ENCODE measurements at places on chromosomes 11 and 22.

DNA sequence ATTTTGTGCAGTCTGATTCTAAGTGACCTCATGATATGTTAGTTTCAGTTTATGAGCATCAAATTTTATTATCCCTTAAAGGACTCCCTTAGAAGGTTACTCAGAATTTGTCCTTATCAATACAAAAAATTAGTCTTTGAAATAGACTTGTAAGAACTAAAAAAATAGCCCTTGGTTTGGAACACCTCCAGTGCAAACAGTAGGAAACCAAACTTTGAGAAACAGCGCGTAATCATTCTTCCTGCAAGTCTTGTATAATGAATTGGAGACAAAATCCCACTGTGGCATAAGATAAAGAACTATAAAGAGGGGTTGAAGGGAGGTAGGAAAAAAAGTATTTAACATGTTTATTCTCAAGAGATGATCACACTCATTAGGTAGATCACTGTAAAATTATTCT is 10.8 kb upstream of the MSANTD4 start:
- no peak for DNase-seq

DNA sequence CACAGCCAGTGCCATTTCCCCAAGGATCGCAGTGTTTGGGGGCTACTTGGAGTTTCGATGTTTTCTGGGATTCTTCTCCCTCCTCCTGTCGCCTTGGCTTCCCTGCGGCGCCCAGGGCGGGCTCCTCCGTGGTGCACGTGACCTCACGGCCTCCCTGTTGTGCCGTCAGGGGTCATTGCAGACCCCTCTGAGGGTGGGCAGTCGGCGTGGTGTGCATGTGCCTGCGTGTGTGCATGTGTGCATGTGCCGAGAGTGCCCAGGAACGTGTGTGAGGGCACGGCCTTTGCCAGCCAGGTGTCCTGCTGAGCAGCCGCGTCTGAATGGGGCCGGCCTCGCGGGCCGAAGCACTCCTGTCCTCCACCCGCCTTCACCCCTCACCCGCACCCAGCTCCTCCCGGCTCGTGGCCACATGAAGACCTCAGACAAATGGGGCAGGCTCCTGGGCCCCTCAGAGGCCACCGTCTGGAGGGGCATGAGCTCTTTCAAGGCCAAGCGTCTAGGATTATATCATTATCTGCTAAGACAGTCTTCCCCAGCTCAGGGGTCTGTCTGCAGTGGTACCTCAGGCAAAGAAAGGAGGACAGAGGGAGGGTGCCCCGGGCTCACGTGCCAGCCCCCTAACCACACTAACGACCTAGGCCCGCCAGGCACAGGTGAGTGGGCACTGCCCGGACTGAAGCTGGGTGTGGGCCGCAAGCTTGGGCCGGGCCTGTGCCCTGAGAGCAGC is 9.4 kb upstream of the MRPL23 start:
- no peak for DNase-seq

GRCh38 chr11:1499899-1500298 is 13.3 kb upstream of the MOB2 start:
- no peak for DNase-seq

DNA sequence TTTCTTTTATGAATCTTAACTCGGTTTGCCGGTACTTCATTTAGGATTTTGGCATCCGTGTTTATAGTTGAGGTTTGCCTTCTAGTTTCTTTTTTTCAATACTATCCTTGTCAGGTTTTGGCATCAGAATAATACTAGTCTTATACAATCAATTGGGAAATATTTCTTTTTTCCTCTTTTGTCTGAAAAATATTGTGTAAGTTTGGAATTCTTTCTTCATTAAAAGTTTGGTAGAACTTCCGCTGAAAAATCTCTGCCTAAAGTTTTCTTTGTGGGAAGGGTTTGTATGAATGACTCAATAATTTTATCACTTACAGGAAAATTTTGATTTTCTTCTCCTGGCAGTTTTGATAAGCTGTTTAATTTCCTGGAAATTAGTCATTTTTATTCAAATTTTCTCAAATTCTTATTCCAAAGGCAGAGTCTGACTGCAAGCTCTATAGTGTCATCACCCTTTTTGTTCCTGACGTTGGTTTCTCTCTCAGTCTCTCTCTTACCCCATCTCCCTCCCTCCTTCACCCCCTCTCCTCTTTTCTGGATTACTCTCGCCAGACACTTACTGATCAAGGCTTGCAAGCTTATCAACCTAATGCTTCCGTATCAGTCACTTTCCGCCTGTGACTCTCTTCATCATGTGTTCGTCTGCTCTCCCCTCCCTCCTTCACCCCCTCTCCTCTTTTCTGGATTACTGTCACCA is 555.7 kb downstream of the TBC1D22A start:
- DNase-seq, result no peak

DNA sequence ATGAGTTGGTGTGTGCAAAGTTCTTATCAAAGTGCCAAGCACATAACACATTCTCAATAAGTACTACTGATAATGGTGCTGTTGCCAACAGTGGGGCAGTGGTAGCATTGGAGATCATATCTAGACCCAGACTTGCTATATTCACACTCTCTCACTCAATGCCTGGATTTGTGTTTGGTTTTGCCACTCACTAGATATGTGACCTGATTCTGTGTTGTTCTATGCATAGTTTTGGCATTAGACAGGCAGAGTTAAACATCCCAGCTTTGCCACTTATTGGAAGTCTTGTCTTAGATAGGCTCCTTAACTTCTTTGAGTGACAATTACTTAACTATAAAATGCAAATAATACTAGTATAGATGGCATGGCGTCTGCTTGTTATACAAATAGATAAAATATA is 642.6 kb upstream of the CCDC179 start:
- no peak for DNase-seq

DNA sequence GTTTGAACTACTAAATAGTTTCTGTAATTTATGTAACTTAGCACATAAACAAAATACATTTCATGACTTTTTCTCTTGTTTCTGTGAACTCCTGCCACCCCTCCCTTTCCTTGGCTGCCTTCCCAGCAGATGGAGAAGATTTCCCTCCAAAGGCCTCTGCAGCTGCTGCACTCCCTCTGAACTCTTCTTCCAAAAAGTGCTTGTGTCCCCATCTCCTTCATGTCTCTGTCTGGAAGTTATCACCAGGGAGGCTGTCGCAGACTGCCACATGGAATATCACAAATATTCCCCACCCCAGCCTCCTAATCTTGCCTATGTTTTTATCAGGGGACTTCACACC is 1068.3 kb downstream of the OPCML start:
- DNase-seq, result no peak

DNA sequence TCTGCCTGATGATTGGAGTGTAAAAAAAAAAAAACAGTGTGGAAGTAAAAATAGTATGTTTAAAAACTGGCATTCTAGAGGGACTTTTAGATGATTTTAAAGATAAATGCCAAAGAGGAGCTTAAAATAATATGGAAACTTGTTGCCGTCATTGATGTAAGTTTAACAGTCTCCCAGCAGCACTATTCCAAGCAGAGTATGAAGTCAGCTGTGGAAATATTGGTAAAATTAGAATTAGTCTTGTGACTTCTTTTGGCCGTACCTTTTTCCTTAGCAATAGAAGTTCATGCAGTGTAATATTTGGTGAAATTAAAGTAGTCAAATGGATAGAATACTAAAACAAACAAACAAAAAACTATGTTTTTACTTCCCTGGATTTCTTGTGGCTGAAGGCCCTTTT is 134.9 kb downstream of the METTL15 start:
- DNase-seq, result no peak

GRCh38 chr22:42327462-42328129 is 57.1 kb upstream of the TCF20 start:
- DNase-seq, result no peak

GRCh38 chr11:2730272-2731129 is 30.7 kb upstream of the KCNQ1OT1 start:
- DNase-seq, result no peak

DNA sequence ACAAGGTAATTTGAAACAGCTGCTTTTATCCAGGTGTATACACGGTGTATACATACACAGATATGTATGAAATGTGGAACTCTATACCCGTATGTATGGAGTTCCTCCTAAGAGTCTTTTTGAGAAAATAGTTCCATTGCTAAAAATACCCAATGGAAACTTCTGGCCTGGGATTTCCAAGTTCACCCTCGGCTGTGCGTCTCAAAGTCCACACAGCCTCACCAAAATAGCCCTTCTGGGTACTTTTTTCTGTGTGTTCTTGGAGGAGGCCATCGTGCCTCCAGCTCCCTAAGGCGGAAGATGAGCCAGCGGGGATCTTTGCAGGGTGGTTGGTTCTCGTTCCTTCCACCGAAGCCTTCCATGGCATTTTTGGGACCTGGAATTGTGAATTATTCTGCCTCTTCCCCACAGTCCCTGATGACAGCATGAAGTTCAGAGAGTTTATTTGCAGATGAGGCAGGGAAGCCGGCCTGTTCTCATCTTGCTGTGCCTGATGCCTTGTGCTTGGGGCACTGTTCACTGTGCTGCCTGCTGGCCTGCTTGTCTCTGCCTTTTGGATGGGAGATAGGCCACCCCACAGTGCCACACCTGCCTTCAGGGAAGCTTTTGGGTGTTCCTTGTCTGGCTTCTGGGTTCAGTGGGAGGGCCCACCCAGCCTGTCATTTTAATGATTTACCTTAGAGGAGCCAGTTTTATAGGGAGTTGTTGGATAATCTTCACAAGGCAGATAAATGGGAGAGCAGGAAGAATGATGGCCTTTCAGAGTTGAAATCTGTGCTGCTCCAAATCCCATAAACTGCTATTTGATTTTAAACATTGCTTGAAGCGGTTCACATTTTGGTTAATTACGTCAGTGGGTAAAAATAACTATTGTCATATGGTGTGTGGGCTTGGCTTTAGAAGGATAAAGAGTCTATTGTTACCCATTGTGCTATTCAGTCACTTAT is 112.7 kb upstream of the OR4B1 start:
- no peak for DNase-seq

DNA sequence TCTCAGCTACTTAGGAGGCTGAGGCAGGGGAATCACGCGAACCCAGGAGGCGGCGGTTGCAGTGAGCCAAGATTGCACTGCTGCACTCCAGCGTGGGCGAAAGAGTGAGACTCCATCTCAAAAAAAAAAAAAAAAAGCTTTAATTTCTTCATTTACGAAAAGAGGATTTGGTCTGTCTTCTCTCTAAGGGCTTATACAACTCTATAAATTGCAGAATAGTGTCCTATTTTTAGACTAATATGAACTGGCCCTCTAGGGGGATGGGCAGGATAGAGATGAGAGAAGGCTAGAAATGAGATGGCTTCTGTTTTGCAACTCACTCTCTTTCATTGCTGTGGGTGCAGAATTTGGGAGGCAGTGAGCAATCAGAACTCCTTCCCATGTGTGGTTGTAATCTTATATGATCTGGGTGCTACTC is 11.3 kb downstream of the MAML2 start:
- no peak for DNase-seq

DNA sequence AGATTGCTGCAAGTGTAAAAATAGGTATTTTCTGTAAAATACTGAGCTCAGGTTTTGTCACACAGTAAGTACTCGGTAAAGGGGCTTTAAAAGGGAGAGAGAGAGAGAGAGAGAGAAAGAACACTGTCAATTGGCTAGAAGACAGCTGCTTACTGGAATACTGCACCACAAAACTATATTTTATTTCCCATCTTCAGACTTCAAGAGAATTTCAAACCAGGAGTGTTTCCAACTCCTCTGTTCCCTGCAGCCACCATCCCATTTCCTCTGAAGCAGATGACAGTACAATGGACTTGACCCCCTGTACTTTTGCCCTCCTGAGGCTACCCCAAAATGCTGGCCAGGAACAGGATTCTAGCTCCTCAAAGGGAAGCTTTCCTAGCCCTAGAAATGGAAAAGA is 89.7 kb downstream of the RELT start:
- DNase-seq, result no peak

DNA sequence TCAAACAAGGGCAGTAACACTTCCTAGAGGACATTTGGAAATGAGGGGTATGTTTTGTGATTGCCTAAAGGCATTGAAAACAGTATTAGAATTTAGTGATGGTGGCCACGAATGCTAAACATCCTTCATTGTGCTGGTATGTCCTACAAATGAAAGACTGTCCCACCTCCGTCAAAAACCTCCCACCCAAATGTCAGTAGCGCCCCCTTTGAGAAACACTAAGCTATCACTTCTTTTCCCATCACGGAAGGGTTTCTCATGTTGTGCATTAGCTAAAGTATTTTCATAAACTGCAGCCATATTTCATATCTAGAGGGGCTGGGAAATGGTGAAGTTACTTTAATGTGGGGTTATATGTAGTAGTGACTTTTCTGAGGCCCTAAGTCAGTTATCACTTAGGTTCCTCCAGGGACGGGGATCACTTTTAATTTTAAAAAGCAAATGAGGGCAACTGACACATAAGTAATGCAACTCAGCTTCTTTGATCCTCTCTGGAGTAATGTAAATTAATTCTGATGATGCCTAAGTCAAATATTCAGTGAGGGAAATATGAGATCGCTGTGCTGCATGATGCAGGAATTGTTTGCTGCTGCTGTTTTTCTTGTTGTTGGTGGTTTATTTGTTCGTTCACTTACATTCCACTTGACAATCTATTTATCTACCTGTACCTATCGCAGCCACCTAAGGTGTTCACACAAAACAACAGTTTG is 1403.4 kb upstream of the TENM4 start:
- DNase-seq, result no peak

DNA sequence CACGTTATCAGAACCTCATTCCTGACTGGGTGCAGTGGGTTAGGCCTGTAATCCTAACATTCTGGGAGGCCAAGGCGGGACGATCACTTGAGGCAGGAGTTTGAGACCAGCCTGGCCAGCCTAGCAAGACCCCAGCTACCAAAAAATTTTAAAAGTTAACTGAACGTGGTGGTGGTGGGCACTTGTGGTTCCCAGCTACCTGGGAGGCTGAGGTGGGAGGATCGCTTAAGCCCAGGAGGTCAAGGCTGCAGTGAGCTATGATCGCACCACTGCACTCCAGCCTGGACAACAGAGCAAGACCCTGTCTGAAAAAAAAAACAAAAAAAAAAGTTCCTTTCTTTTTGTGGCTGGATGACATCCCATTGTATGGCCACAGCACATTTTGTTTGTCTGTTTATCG is 67.7 kb upstream of the PPP6R3 start:
- no peak for DNase-seq

Measured in activated CD4-positive, alpha-beta T cell treated with anti-CD3 and anti-CD28 coated beads, Interleukin-2, amount 50 U/mL, for 1 hour (primary cell).